ENCODE measurements at places on chromosomes 2 and 18.

GRCh38 chr2:23029111-23029510, 355.9 kb upstream of the KLHL29 start:
- DNase-seq = no peak

DNA sequence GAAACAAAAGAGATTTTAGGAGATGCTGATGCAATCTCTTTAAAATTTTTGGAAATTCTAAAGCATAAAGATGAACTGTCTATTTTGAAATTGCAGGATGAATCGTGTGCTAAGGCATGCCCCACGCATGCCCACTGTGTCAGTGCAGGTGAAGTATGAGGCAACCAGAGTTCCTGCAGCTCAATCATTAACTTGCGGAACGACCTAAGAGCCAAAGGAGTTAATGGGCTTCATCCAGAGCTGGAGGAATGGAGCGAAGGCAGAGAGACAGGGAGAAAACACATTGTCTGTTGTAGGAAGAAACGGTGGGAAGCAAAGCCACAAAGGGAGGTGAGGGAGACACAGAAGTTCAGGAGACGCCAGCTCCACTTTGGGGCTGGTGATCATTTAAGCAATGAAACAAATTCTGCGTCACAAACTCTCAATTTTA, 265.2 kb downstream of the CCDC85A start:
- no peak for DNase-seq

GRCh38 chr2:676647-677055, 555 bp downstream of the TMEM18 start:
- DNase-seq = peak; percentile 98

DNA sequence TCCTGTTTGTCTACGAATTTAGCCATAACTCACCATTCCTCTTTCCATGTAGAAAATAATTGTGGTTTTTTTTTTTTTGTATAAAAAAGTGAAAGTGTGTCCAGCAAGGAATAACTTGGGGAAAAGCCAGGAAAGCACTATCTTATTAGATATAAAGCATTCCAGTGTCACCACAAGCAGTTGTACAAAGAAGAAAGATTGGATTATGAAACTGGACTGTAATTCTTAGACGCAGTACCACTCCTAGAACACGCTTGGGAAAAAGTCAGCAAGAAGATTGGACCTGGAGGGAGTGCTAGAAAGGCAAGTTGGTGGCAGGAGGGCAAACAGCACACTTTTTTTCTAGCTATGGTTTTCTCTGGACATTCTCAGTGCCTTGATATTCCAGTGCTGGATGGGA, 186.7 kb downstream of the PARD3B start:
- no peak for DNase-seq

- peak; percentile 79 for DNase-seq
These were observed 2.4 kb downstream of the FARP2 start for GRCh38 chr2:241358470-241358869.

DNA sequence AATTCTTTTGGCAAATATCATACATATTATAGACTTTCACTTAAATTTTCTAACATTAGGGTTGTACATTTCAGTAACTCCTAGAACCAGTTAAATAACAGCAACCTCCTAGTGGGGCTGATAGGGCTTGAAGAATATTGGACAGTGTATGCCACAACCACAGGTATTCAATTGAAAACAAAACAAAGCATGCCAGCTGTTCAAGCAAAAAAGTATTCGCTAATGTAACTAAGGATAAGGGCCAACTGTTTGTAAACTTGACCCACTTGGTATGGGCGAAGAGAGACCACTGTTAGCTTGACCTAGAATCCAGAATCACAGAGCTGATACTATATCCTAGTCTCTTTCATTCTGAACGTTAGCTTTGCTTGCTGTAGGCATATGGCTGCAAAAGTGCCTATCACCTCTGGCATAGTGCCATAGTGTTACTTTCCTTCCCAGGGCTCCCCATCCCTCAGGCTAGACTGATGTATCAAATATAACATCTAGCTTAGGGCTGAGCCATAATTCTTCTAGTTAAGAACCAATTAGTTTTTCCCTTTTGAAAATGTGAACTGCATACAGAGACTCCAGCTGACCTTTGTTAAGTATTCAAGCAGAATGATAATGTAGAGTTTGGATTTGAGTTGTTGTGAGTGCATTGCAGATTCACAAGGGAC, 458.8 kb upstream of the NRXN1 start:
- no peak for DNase-seq

DNA sequence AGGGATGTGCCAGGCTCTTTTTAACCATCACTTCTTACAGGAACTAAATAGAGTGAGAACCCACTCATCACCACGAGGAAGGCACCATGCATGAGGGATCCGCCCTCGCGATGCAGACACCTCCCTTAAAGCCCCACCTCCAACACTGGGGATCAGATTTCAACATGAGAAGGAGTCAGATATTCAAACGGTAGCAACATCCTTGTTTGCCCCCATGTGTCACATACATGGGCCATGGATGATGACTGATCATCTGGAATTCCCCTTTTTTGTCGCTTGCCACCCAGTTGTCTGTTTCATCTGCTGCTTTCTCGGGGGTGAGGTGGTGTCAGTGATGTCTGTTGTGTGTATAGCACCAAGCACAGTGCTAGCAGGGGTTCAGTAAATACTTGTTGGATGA, 57.9 kb downstream of the NCK2 start:
- no peak for DNase-seq
